H9 (cell line): ENCODE measurements at places on chromosomes 5 and 9. TPM values are rescaled to one million over a fixed set of nuclear protein-coding genes. Genes with fewer than 3 reads are reported as not detected.

Gene ADRB2
- 0.26 TPM in 2 replicates for total RNA-seq

GRCh38 chr5:77231471-77232138 lies 21.1 kb downstream of the PDE8B start:
- DNase-seq, result no peak

DNA sequence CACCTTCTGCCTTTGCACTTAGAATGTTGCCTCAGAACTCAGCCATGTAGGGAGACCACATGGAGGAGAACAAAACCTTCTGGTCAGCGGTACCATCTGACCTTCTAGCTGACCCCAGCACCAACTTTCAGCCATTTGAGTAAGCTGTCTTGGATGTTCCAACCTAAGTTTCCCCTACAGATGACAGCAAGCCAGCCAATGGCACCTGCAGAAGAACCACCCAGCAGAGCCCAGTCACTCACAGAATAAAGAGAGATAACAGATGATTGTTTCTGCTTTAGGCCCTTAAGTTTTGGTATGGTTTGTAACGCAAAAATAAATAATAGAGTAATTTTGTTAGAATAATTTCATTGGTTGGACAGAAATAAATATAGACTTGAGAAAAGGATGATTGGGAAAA lies 10.4 kb downstream of the DNAH5 start:
- DNase-seq, result no peak

DNA sequence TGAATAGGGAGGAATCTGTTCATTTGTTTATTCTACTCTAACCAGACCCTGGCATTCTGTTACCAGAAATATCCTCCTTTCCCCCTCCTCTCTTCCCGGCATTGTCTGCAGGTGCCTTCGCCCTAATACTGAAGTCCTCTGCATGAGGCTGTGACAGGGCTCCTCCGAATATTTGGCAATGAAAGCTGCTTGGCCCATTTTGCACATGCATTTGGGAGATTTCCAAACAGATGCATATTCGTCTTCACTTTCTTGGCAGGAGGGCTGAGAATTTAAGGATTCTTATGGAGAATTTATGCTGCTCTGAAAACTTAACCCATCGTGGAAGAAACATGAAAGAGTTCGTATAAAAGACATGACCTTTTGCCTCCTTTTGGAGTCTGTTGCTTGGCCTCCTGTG lies 484.0 kb downstream of the ZNF608 start:
- DNase-seq, result no peak

DNA sequence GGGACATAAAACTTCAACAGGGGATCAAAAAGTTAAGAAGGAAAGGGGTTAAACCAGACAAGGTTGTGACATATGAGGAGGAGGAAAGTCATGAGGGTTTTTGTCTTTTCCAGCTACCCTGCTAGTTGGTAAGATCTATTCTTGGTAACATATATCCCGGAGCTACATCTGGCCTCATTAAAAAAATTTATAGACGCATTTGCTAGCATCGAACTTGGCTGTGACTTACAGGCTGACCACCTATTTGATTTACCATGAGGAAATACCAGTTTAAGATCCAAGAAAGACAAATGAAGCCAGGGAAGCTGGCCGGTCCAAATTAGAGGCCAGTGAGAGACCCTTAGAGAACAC lies 87.6 kb upstream of the NIPAL4 start:
- no peak for DNase-seq
